NCI-H2029 treated with DMSO at 0.1 percent for 48 hours (cell line): ENCODE measurements at places on chromosomes 3 and 15.

GRCh38 chr15:40471808-40472150 is 995 bp downstream of the CHST14 start:
- no peak for DNase-seq

- DNase-seq: no peak
These were observed 41.8 kb downstream of the PRR23E start for GRCh38 chr3:127234778-127235177.

GRCh38 chr3:11452885-11453847 is 181.0 kb downstream of the ATG7 start:
- peak; percentile 12 for DNase-seq

GRCh38 chr3:53880396-53881345 is 1.3 kb downstream of the ACTR8 start:
- no peak for DNase-seq

- no peak for DNase-seq
These were observed 85.0 kb upstream of the PLXNA1 start for GRCh38 chr3:126897943-126898342.

- DNase-seq: no peak
These were observed 116.7 kb downstream of the ARRDC4 start for GRCh38 chr15:98077186-98077585.

GRCh38 chr3:13115991-13116390 is 42.8 kb upstream of the IQSEC1 start:
- no peak for DNase-seq

DNA sequence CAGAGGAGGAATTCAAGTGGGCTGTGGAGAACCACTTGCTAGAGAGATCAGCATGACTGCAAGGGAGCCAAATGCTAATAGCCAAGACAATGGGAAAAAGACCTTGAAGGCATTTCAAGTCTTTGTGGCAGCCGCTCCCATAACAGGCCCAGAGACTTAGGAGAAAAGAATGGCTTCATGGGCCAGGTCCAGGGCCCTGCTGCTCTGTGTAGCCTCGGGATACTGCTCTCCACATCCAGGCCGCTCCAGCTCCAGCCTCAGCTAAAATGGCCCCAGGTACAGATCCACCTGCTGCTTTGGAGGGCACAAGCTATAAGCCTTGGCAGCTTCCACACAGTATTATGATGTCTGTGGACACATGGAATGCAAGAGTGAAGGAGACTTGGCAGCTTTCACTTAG is 157.7 kb downstream of the NECTIN3 start:
- DNase-seq: no peak

DNA sequence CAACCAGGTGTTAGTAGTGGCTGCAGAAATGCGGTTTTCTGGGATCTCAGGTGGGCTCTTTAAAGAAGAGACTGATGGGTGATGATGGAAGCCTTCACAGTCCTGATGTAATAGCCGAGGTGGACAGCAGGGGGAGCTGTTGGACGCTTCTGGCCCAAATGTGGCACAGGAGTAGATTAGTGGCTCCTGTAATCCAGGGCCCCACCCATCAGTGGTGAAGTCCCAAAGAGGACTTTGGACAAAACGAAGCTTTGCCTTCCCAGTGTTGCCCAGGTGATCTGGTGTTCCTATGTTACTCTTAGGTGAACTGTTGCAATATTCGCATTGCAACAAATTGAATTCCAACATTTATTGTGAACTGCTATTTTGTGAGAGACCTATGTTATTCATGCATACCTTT is 31.8 kb upstream of the MYZAP start:
- DNase-seq: no peak

GRCh38 chr3:50687127-50687751 is 12.5 kb downstream of the DOCK3 start:
- no peak for DNase-seq

- no peak for DNase-seq
These were observed 8.8 kb downstream of the ITPR1 start for GRCh38 chr3:4501927-4502326.

DNA sequence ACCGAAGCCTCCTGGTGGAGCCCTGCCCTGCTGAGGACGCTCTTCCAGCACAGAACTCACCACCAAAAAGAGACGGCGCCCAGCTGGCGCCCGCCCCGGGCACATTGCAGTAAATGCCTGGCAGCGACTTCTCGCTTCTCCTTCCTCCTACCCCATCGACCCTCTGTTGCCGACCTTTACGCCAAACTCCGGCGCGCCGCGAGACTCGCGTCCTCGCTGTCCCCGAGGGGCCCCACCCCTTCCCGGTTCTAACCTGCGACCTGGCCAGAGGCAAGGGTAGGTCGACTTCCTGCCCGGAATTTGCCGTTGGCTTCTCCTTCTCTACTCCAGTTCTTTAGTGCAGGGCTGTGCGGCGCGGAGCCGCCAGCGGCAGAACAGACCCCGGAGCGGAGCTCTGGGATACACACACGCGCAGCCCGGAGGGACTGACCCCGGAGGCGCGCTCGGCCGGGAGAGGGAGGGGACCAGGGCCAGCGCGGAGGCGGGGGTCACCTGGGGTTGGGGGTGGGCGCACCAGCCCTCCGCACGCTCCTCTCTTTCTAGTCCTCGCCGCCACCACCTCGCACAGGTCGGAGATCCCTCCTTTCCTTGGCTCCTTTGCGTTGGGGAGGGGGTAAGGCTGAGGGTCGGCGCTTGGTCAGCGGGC is 226.6 kb upstream of the AZI2 start:
- DNase-seq: peak; percentile 70

DNA sequence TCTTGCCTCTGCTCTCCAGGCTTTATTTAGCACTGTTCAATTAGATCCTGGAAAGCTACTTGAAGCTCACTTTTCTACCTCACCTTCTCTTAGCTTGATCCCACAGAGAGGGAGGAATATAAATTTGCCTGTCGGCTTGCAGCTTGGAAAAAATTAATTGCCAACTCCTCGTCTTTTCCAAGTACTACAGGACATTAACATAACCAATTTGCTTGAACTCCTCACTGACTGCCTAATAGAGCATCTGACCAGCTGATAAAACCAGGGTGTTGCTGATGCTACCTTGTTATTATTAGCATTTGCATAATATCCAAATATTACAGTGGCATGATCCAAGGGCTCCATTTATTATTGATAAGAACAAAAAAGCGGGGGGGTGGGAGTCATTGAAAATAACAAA is 561.8 kb downstream of the MCTP2 start:
- no peak for DNase-seq

GRCh38 chr15:69685512-69686452 is 233.2 kb downstream of the RPLP1 start:
- peak; percentile 66 for DNase-seq

- DNase-seq: no peak
These were observed 72.1 kb downstream of the WDR76 start for GRCh38 chr15:43898891-43899290.

DNA sequence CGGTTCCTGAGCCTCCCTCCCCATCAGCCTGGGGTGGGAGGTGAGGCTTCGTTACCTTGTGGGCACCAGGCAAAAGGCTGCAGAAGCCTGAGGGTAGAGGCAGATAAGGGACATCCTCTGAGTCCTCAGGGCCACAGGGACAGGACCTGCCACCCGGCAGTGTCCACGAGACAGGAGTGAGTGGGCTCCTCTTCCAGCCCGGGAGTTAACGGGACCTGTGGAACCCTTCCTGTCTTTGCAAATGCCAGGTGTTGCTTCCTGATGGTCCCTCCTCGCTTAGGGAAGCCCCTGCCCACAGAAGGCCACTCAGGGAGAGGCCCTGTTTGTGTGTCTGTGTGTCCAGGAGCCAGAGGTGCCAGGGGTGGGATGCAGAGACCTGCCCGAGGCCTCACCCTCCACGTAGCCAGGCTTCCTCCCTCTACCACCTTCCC is 111.1 kb upstream of the ALDH1A3 start:
- DNase-seq: no peak

- DNase-seq: no peak
These were observed 197.7 kb downstream of the RBMS3 start for GRCh38 chr3:29478611-29479010.

GRCh38 chr15:70578196-70578595 is 185.2 kb downstream of the UACA start:
- DNase-seq: no peak

DNA sequence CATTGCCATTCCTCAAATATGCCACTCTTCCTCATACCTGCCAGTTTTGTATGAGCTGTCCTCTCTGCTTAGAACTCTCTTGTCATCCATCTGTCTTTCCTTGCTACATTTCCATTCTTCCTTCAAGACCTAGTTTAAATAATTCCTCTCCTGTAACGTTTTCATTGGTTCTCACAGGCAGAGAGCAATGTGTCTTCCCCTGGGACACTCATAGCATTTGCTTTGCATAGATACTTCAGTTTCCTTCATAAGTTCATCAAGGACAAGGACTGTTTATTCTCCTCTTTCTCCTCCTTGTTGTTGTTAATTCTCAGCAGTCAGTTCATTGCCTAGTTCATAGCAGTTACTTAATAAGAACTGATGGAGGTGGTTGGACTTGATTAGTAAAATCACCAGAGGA is 10.5 kb downstream of the NR2C2 start:
- no peak for DNase-seq

DNA sequence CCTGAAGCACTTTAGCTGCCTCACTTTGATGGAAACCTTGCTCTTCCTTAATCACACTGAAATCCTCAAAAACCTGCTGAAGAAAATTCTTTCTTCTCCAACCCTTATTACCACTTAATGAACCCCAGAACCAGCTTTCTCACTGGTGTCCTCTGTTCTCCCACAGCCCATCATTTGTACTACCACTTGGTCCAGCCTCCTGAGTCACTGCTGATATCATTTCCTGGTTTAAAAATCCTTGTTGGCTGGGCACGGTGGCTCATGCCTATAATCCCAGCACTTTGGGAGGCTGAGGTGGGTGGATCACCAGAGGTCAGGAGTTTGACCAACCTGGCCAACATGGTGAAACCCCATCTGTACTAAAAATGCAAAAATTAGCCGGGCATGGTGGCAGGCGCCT is 418.6 kb upstream of the KCNMB2 start:
- DNase-seq: no peak

DNA sequence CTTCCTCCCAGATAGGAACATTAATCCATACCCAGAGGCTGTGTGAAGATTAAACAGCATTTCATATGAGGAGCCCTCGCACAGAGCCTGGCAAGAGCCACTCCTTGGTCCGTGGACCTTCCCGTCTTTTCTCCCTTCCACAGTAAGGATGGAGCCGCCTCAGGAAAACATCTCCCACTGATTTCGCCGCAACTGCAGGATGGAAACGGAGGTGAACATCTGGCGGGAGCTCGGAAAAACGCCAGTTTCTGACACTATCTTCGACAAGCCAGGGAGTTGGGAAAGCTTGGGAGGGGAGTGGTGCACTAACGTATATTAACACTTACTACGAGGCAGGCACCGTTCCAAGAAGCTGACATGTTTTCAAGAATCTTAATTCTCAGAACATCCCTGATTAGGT is 157.9 kb downstream of the XXYLT1 start:
- DNase-seq: no peak

DNA sequence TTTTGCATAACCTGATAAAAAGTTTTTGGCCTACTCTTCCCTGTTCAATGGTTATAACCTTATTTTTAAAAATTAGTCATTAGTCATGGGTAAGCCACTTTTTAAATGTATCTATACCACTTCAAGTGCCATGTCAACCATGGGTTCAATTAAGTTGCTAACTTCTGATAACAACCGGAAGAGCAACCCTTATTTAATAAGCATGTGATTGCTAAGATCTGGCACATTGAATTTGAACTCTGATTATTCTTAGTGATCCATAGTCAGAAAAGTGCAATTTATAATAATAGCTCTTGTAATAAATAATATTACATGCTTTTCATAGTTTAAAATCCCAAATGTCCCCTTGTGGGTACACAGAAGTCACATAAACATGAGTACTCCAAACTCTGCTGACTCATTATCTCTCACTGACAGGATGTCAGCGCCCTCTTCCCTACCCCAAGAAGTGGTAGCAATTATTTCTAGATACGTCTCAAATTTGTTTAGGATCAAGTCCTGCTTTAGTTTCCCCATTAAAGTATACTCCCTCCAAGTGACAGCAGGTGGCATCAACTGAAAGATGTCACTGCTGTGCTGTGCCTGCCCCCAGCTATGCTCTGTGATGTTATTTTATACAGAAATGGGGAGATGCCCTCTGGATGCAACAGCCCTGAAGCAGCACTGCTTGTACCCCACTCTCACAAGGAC is 18.6 kb downstream of the SAMD7 start:
- DNase-seq: no peak

DNA sequence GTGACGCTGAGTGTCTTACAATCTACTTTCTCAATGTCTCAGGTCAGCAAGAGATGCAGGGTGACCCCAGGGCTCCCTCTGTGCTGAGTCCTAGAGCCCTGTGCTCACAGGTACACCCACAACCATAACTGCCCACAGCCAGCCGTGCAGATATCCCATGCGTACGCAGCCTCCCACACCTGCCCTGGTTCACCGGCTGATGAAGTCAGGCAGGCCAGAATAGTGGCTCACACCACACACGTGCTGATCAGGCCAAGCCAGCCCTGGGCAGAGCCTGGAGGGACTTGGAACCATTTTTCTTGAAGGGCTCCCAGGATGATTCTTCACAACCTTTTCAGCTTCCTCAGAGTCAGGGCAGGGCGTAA is 63.6 kb upstream of the RPL32 start:
- DNase-seq: no peak

DNA sequence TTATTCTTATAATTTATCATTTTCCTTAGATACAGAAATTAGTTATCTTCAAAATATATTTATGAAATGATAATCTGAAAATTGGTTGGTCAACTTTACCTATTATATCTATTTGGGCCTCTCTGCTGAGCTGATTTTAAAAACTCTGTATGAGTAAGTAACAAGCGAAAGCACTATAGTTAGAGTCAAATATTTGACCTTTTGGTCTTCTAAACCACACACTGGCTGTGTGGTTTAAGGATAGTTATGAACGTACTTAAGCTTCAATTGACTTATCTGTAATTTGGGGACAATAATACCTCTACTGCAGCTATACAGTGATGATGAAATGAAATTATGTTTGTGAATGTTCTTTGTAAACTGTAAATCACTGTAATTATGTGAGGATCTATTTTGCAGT is 763.9 kb upstream of the GRM7 start:
- DNase-seq: no peak

GRCh38 chr15:75114796-75115195 is 86.9 kb upstream of the C15orf39 start:
- no peak for DNase-seq

- DNase-seq: no peak
These were observed 22.2 kb upstream of the DYNC1LI1 start for GRCh38 chr3:32592696-32593353.
